ENCODE measurements at places on chromosomes 3 and 15.

- no peak for DNase-seq
Measured at GRCh38 chr3:56048946-56049345, 419.3 kb downstream of the ERC2 start.

DNA sequence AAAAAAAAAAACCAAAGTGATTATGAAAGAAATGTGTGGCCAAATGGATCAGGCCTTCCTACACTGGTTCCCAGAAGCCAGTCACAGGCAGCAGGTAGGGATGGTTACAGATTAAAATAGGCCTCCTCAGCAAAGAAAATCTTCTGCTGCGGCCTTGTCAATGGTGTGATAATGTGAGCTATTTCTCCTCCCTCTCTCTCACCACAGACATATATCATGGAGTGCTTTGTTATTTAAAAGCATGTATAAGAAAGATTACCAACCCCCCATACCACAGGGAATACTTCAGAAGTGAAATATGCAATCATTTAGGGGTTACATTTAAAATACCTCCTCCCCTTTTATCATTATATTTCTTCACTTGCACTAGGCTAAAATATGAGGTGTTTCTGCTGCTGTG is 32.2 kb upstream of the LRTM1 start:
- no peak for DNase-seq

DNA sequence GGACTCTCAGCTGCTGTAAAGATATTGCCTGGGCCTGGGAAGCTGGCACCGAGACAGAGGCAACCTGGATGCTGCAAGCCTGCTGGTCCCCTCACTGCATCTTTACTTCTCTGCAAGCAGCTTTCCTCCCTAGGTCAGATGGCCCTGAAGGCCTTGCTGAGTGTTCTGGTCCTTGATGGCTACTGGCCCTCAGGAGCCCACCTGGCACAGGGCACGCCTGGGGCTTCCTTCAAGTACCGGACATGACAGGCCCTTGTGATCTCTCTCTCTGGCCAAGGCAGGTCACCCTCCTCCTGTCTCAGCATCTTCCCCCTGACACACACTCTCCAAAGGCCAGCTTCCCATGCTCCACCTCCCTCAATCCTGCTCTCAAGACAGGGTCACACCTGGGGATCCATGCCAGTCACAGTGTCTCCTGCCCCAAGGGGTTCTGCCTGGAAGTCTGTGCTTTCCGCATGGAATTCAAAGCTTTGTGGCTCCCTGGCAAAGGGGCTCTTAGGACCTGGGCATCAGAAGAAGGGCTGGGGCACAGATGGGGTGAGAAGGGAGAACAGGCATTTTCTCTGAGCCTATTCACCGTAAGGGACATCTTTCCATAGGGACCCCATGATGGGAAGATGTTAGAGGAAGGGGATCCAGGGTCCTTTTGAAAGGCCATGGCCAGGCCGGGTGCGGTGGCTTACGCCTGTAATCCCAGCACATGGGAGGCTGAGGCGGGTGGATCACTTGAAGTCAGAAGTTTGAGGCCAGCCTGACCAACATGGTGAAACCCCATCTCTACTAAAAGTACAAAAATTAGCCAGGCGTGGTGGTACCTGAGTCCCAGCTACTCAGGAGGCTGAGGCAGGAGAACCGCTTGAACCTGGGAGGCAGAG is 4.7 kb upstream of the PAQR5 start:
- DNase-seq = no peak

DNA sequence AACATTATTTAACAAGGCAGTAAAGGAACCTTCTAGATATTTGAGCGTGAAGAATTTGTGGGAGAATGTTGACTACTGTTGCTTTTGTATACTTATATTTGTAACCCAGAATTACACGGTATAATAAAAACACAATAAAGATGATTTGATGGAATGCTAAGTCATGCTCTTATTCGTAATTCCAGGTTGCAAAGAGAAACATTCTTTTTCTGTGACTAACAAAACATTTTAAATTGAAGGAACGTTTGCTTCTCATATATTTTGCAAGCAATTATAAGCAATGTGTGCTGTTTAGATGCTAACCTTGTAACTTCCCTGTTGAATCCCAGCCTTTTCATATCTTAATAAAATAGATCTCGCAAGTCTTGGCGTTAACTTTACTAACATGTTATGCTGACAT is 124.4 kb upstream of the CGNL1 start:
- no peak for DNase-seq

GRCh38 chr15:31485431-31485830 is 158.8 kb downstream of the KLF13 start:
- DNase-seq = no peak

- DNase-seq = no peak
Measured at GRCh38 chr15:98381446-98381845, 266.9 kb upstream of the IGF1R start.

DNA sequence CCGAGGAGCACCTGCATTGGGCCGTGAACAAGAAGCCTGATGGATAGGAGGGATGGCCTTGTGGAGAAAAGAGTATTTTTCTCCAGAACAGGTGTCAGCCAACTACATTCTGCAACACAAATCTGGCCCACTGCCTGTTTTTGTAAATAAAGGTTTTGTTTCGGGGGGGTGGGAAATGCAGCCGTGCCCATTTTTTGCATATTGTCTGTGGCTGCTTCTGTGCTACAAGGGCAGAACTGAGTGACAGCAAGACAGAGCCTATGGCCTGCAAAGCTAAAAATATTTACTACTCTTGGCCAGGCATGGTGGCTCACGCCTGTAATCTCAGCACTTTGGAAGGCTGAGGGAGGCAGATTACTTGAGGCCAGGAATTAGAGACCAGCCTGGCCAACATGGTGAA is 95.9 kb upstream of the AKAP13 start:
- no peak for DNase-seq

DNA sequence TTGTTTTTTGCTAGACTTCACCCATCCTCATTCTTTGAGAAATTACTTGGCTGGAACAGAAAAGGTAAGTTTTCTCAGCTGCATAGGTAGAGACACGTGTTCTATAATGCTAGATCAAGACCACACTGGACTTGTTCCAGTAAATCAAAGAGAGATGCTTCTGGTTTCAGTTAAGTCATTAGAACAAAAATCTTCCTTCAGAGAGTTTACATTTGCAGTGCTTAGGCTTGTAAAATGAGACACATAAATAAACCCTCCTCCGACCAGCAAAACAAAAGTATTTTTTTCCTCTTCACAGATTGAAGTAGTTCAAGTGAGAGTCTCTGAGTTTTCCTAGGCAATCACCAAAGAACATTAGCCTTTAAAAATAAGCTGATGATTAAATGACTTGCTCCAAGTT is 87.3 kb upstream of the PROK2 start:
- DNase-seq = no peak

- DNase-seq = no peak
Measured at GRCh38 chr3:108159865-108160264, 62.4 kb downstream of the IFT57 start.

GRCh38 chr3:138180375-138181029 is 5.8 kb upstream of the DBR1 start:
- DNase-seq = peak; percentile 73

- DNase-seq = no peak
Measured at GRCh38 chr15:100196326-100197058, 145.3 kb downstream of the ADAMTS17 start.

GRCh38 chr3:54877730-54878129 is 50.1 kb downstream of the LRTM1 start:
- no peak for DNase-seq

DNA sequence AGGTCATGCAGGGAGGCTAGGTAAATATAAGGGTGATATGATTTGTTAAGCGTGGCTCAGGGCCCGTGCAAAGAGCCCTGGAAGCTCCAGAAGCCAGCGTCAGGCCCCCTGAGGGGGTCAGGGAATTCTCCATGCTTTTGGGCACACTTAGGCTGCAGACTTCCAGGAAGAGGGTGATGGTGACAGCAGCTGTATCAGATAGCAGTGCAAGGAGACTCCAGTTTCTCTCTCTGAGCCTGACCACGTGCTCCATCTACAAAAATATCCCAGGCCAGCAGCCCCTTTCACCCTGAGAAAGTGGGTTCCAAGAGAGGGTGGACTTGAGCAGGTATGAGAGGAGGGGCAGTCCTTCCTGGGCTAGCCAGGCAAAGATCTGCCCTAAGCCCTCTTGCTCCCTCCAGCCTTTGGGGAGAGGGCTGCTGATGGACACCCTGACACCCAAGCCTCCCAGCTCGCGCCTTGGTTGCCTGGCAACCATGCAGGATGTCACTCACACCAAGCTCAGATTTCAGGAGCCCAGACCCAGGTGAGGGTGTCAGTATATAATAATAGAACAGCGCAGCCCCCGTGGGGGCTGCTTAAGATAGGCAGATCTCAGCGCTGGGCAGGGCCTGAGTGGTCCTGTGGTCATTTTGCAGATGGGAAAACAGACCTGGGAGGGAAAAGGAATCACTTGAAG is 35.8 kb downstream of the ATP2B2 start:
- no peak for DNase-seq

DNA sequence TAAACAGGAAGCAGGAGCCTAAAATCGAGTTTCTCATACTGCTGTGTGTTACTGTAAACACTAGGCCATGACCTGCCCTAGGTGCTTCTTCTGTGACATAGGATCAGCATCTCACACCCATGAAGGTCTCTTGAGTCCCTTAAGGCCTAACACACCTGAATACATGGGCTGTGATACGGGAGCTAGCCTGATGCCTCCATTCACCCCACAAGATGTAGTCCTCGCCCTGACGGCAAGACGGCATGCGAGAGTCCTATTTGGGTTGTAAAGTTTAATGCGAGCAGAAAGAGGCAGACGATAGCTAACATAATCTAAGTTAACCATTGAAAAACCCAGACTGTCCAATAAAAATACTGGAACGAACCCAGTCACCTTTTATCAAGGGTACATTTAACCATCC is 241.1 kb upstream of the ICE2 start:
- DNase-seq = no peak

DNA sequence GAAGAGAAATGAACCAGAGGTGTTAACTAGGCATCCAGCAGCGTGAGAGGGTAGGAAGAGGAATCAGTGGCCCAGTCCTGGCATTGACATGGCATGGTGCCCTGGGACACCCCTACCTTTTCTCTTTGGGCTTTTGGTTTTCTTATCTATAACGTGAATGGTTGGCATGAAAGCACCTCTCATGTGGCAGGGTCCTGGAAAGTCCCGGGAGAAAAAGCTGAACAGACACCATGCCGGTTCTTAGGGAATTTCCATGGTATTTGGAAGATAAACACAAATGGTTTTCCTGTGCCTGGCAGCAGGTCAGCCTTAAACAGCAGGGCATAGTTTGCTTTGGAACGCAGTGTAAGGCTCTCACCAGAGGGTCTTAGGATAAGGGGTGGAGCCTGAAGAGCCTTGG is 15.4 kb downstream of the ARNT2 start:
- DNase-seq = no peak

GRCh38 chr15:63066272-63066671 is 23.7 kb downstream of the TPM1 start:
- DNase-seq = no peak

DNA sequence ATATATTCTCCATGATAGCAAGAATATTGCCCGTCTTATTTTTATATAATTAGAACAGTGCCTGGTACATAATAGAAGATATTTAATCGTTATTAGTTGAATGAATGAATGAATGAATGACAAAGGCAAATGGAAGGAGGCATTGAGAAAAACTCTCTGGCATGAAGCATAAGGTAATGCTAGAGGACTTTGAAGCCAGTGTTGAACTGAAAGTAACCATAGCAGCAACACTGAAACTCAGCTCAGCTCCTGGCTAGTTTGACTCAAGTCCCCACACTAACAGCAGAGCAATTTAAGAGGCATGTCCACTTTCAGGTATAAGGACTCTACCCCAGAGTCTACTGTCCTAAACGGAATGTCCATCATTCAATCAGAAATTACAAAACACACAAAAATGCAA is 227.0 kb downstream of the CPNE4 start:
- no peak for DNase-seq

DNA sequence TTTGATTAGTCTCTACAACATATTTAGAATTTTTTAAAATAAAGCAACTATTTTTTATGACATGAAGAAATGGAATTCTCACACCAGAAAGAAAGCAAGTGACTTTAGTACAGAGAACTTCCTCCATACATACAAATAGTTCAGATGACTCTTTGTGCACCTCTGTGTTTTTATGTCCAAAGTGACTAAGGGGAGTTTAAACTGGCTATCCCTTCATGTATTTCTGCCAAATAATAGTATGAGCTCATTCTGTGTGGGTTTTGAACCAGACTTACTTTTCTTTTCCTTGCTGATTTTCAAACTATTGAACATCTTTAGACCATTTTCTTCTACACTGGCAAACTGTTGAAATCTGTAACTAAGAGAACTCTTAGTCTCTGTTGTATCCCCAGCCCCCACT is 196.3 kb downstream of the EPHA3 start:
- no peak for DNase-seq

GRCh38 chr15:52317688-52318087 is 22.1 kb upstream of the MYO5C start:
- no peak for DNase-seq

GRCh38 chr3:134857356-134857755 is 62.3 kb downstream of the EPHB1 start:
- no peak for DNase-seq

DNA sequence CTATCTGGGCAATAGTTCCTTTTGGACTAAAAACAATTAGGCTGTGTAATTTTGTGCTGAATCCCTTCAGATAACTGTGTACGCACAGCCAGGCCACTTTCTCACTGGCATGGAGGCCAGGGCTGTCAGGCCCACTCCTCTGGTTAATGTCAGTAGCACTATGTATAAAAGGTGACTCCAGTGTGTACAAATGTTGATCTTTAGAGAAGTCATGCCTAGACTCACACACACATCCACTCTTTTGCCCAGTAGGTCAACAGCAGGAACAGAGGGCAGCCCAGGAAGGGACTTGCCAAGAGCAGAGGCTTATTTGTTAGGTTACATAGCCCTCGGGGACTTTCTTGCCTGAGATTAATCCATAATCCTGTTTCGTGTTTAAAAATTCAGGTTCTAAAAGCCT is 416.6 kb upstream of the WNT5A start:
- DNase-seq = no peak

DNA sequence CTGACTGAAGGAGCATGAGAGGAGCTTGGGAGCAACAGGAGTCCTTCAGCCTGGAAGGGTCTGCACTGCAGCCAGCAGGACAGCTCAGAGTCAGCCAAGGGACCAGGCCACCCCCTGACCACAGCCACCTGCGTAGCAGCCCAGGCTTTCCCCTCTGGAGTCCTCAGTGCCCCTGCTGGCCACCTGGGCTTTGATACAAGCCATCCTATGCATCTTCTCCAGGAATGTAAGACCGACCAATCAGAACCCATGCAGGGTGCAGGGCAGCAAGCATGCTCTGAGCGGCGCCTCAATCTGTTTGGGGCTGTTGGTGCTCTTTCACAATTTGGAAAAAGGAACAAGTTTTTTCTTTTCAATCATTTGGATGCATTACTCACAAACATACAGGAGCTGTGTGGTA is 52.0 kb downstream of the DZIP1L start:
- DNase-seq = no peak

DNA sequence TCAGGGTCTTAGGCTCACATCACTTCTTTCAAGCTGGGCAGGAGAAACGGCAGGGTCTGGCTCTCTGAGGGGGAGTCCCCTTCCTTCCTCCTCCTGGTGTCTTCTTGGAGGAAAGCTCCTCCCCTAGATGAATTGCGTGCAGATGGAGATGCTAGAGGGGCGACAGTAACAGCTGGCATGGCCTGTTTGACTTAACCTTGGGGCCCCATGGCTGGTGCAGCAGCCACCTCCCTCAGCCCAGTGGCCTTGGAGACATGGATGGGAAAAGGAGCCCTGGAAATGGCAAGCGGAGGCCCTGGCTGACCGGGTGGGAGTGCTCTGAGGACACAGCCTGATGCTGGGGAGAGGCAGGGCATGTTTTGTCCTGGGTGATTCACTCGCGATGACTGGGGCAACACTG is 20.2 kb downstream of the PAK6 start:
- no peak for DNase-seq

- DNase-seq = no peak
Measured at GRCh38 chr3:135771760-135772159, 193.8 kb upstream of the PPP2R3A start.
